ENCODE measurements at places on chromosomes 16 and 17.

DNA sequence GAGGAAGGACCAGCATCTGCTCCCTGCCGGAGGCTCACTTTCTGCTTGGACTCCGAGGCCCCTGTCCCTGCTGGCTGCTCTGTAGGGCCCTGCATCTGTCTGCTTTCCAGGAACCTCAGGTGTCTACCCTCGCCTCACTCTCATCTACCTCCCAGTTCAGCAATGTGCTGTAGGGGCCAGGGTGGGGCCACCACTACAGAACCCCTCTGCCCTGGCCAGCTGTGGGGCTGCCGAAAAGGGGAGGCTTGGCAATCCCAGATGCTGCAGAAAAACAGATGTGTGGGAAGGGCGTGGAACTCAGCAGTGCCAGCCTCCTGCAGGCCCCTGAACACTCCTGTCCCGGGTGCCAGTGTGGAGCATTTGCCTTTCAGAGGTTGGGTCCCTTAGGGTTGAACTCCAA is 80.1 kb upstream of the ZNF469 start:
- DNase-seq, result no peak

- DNase-seq, result no peak
These were observed 144.0 kb upstream of the IRX6 start for GRCh38 chr16:55179852-55180585.

- DNase-seq, result no peak
These were observed 10.5 kb upstream of the CYLD start for GRCh38 chr16:50731130-50731988.

- DNase-seq, result no peak
These were observed 14.7 kb upstream of the WFIKKN2 start for GRCh38 chr17:50820651-50821050.

- DNase-seq, result no peak
These were observed 86.5 kb downstream of the RPA1 start for GRCh38 chr17:1916316-1916715.

DNA sequence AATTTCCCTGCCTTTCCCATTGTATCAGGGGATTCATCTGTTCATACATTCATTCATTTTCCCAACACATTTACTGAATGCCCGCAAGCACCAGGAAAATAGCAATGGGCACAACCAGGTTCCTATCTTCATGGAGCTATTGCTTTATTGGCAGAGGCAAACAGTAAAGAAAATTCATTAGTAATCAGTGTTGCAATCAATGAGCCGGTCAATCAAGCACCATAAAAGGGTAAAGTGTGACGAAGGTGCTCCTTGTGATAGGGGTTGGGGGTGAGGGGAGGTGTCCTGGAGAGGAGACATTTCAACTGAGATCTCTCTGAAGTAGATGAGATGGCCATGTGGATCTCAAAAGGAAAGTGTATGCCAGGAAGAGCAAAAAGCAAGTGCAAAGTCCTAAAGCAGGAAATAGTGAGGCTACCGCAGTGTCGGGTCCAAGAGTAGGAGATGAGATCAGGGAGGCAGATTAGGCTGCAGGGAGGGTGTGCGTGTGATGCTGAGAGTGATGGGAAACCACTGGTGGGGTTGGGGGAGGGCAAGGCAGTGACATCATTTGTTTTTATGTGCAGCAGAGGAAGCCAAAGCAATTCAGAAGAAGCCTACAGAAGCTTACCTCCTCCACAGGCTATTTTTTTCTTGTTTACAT is 28.4 kb downstream of the CDH13 start:
- no peak for DNase-seq

DNA sequence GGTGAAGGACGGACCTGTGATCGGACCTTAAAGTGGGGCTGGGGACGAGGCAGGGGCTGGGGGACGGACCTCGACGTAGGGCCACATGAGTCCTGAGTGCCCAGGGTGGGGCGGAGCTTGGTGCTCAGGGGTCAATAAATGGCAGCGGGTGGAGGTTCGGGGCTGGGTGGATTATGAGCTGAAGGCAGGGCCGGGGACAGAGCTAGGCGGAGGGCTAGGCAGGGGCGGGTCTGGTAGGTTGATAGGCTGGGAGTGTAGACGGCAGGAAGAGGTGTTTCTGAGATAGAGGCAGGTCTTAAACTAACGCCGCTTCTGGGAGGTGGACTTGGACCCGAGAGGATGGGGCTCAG is 733 bp downstream of the CHRNB1 start:
- no peak for DNase-seq

DNA sequence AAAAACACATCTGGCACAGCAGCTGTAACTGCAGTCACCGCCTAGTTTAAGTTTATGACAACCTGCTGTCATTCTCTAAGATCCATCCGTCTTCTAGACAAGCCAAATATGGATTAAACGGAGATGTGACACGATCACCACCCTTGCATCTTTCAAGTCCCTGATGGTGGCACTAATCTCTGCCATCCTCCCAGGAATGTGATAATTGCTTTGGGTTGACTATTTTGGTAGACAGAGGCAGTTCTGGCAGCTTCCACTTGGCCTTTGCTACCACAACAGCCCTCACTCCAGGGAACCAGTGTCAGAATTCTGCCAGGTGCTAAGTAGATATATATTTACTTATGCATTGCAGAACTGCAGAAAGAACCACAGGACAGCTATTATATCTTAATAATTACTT is 81.3 kb downstream of the ADCY9 start:
- no peak for DNase-seq

DNA sequence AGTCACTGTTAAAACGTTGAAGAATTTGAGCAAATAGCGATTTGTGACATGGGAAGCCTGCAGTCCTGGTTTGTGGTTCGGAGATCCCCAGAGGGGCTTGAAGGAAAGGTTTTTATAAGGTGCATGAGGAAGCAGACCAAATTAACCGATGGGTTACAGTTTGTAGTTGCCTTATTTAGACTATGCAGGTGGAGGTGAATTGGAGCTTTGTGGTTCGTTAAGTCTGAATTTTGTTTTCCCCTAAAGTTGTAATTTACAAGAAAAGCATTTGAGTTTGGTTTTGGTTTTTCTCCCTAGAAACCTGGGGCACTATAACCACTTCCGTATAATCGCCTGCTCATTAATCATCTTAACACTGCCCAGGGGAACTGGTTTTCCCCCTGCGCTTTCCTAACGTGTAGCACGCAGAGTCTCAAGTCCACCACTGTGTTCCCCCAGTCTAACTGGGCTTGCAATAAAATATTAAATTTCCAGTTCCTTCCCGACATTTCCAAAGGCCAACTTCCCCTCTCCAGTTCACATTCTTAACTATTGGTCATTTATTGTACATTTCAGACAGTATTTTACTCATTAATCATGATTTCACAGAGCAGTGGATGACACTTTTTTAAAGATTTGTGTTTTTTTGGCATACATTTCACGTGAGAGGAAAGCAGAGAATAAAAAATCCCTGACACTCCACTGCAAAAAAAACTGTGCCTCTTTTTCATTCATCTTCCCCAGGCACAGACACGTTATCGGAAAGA is 932 bp downstream of the ZNF267 start:
- DNase-seq, result no peak

GRCh38 chr17:42676424-42677011 is at the start of gene PLEKHH3:
TSS of gene PLEKHH3 (minus strand) at chr17:42676994. CDS start at chr17:42676563, 431 bp downstream.
- peak; percentile 68 for DNase-seq

- no peak for DNase-seq
These were observed 186.7 kb downstream of the MSI2 start for GRCh38 chr17:57442914-57443571.

- DNase-seq, result no peak
These were observed 1.9 kb upstream of the SLC5A2 start for GRCh38 chr16:31480851-31481536.

- no peak for DNase-seq
These were observed 19.7 kb upstream of the MEIOC start for GRCh38 chr17:44636562-44636961.

GRCh38 chr16:27539120-27539519 is 10.6 kb downstream of the GTF3C1 start:
- DNase-seq, result no peak

GRCh38 chr16:15704545-15704987 is 54.5 kb downstream of the NDE1 start:
- DNase-seq, result peak; percentile 39
